Osteocyte (in vitro differentiated cells): ENCODE measurements at places on chromosomes 16 and 17. TPM values are rescaled to one million over a fixed set of nuclear protein-coding genes. Genes with fewer than 3 reads are reported as not detected.

Gene SLC6A2
- not detected in 2 replicates for total RNA-seq

Gene MT3
- total RNA-seq, result not detected in 2 replicates

Gene GLYR1
- total RNA-seq, result 73.5 and 76.9 TPM in 2 replicates

Gene IFI35
- 34.4 and 41.6 TPM in 2 replicates for total RNA-seq

Gene DOC2B
- 0.10 TPM in 1 of 2 replicates, not detected in the other for total RNA-seq

Gene GGT6
- not detected in 2 replicates for total RNA-seq

Gene GPR139
- not detected in 2 replicates for total RNA-seq

Gene ACD
- 21.3 and 23.1 TPM in 2 replicates for total RNA-seq

Gene MT1G
- not detected in 2 replicates for total RNA-seq

Gene CXCL16
- total RNA-seq, result 11.0 and 12.8 TPM in 2 replicates

- no peak for DNase-seq
These were observed 5.9 kb upstream of the XYLT1 start for GRCh38 chr16:17476414-17477259.

DNA sequence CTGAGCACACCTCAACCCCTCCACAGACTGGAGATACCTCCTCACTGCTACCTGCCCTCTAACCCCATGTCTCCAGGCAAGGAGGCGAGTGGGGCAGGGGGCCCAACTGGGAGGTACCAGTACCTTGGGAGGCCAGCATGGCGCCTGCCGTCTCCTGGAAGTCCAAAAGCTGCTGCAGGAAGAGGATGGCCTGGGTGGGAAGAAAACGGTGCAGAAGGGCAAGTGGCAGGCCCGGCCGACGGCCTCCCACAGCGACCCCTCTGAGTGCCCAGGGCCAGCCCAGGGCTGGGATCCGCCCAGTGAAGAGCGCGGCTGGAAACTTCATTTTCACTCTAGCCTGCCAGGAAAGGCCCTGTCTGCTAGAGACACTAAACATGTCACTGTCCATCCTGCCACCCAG, 8.5 kb downstream of the ZACN start:
- no peak for DNase-seq

- DNase-seq, result no peak
These were observed 82.1 kb downstream of the CFDP1 start for GRCh38 chr16:75351183-75351582.

- no peak for DNase-seq
These were observed 45.6 kb downstream of the IKZF3 start for GRCh38 chr17:39818358-39819000.

DNA sequence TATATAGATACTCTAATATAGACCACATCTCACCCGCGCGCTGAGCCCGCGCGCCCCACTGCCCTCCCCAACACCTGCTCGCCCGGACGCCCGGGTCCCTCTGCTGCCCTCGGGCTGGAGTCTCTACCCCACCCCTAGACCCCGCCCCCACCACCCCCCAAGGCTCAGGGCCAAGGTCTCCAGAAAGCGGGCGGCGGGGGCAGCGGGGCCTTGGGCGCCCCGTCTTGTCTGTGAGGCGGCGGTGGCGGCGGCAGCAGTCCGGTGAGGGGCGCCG, 2.6 kb downstream of the HES7 start:
- DNase-seq, result no peak

- DNase-seq, result no peak
These were observed 246.1 kb downstream of the SLC39A11 start for GRCh38 chr17:72846399-72846798.

DNA sequence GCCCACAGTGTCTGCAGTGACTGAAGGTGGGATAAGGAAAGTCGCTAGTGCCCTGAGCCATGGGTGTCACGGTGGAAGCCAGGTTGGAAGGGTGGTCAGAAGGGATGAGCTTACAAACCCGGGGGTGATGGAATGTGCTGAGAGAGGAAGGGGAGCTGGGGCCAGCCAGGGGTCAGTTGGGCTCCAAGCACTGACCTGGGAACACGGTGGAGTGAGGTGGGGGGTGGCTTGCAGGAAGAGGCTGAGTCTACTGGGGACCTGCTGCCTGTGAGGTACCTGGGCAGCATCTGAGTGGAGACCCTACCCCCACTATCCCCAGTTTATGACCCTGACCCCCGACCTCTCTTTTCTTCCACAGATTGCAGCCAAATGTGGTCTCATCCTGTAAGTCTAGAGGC, 3.1 kb downstream of the TMEM92 start:
- DNase-seq, result no peak

GRCh38 chr16:73485880-73486279, 438.0 kb upstream of the ZFHX3 start:
- DNase-seq, result no peak

DNA sequence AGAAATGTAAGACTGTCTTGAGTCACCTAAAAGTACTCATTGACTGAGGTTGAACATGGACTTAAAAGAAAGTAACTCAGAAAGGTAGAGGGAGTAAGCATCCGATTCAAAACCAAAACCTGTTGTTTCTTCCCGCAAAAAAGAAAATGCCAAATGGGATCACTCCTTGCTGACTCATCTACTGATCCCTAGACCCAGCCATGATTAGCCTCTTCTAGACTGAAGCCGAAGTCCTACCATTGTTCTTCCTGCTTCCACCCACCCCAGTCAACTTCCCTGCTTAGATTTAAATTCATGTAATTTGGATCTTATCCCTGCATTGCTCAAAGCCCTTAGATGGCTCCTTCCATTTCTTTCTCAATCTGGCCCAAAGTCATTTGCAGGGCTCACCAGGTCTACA, 760.5 kb upstream of the SOX9 start:
- DNase-seq, result no peak

- DNase-seq, result no peak
These were observed 30.7 kb downstream of the NPTX1 start for GRCh38 chr17:80445726-80446110.

- DNase-seq, result no peak
These were observed 365.6 kb downstream of the SLC39A11 start for GRCh38 chr17:72726936-72727335.

GRCh38 chr16:14539631-14540030, 90.4 kb downstream of the PARN start:
- no peak for DNase-seq

- DNase-seq, result peak; percentile 69
These were observed 85.2 kb downstream of the C16orf78 start for GRCh38 chr16:49458656-49459445.

DNA sequence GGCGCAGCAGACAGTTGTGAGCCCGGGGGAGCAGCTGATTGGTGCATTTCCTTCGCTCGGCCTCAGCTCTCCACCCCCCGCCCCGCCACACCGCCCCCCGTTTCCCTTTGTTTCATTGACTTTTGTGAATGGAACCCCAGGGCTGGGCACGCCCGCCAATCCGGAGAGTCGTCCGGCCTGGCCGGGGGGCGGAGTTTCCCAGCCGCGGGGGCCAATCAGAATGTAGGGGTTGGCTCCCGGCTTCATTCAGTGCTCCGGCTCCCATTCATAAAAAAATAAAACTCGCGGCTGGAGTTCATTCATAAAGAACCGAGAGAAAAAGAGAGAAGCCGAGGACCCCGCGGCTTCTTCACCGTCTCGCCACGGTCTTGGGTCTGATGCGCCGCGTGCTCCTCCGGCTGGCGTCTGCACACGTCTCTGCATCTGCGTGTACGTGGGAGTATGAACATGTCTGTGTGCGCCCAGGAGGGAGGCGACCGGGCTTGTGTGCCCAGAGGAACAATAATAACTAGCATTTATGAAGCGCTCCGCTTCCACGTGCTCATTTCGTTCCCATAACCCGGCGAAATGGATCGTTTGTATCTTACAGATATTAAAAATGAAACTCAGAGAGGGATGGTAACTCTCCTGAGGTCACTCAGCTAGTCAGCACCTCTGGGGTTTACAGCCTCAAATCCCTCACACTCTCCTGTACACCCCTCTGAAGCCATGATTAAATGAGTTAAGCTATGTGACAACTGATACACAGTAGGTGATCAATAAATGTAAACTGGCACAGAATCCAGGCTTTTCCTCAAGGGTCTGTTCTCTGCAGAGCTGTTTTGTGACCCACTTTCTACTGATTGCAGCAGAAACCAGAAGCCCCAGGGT, at the start of gene ETV4:
TSS of gene ETV4 (minus strand) at position 22 of the 870 bp plus-strand sequence. CDS start 723 bp downstream, outside the sequence.
- DNase-seq, result peak; percentile 96

DNA sequence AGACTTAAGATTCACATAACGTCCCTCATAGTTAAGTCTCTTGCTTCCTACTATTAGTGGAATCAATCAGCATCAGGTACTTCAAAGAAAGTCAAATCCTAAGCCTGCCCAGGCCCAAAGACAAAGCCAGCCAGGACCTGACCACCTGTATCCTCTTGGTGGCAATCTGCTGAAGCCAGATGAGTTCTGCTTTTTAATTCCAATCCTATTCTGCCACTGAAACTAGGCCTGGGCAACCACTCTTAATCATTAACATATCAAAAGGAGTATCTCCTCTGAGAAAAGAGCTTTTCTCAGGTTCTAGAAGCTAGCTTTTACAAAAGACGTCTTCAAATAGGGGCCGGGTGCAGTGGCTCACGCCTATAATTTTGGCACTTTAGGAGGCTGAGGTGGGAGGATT, 15.1 kb upstream of the GLG1 start:
- DNase-seq, result no peak

GRCh38 chr17:41734949-41735313, 488 bp upstream of the HAP1 start:
- no peak for DNase-seq

- no peak for DNase-seq
These were observed 7.5 kb upstream of the ARMC5 start for GRCh38 chr16:31451681-31452351.

GRCh38 chr16:1674306-1674705, 3.8 kb upstream of the JPT2 start:
- no peak for DNase-seq

GRCh38 chr17:64964796-64965195, 45.5 kb upstream of the LRRC37A3 start:
- DNase-seq, result no peak

DNA sequence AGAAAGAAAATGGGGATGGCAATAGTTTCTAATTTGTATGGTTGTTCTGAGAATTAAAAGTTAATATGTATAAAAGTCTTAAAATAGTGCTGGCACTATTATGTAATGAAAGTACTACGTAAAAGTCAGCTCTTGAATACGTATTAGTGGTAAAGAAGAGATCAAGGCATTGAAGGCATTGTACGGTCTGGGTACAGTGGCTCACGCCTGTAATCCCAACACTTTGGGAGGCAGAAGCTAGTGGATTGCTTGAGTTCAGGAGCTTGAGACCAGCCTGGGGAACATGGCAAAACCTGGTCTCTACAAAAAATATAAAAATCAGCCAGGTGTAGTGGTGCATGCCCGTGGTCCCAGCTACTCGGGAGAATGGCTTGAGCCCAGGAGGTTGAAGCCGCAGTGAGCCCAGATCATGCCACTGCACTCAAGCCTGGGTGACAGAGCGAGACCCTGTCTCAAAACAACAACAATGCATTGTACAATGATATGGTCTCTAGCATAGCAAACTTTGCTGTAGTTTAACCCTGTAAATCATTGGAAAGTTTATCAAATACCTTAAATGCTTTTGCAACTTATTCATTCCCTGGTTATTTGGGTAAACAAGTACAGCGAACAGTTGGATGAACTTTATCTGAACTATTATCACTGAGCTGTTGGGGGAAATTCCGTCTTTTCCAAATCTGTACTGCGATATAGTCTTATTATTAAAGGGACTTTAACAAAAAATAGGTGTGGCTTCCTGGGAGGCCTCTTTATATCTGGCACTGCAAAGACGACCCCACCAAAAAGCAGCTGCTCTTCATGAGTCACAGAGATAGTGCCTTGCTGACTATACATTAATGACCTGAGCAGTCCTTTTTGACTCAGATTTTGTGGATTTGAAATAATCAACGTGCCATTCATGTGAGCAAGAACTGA, 73.6 kb downstream of the GPRC5B start:
- DNase-seq, result peak; percentile 34
